Caki2 (cell line): ENCODE measurements at places on chromosomes 13 and 19. TPM values are rescaled to one million over a fixed set of nuclear protein-coding genes. Genes with fewer than 3 reads are reported as not detected.

DNA sequence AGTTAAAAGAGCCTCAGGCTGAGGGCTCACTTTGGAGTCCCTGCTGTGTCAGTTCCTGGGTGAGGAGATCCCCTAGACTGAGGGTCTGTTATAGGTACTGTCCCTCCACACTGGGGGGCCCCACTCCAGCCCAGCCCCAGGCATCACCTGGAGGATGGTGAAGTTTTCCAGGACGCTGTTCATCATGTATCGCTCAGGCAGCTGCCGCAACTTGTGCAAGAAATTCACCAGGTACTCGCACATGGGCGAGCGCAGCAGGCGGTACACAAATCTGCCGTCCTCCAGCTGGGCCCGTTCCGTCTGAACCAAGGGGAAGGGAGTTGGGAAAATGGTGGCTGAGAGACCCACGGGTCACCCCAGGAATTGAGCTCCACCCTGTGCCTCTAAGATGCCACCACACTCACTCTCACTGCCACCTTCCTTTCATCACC is 7.1 kb downstream of the CD37 start:
- DNase-seq: no peak

GRCh38 chr13:110377178-110377825 is 70.2 kb downstream of the COL4A2 start:
- no peak for DNase-seq

DNA sequence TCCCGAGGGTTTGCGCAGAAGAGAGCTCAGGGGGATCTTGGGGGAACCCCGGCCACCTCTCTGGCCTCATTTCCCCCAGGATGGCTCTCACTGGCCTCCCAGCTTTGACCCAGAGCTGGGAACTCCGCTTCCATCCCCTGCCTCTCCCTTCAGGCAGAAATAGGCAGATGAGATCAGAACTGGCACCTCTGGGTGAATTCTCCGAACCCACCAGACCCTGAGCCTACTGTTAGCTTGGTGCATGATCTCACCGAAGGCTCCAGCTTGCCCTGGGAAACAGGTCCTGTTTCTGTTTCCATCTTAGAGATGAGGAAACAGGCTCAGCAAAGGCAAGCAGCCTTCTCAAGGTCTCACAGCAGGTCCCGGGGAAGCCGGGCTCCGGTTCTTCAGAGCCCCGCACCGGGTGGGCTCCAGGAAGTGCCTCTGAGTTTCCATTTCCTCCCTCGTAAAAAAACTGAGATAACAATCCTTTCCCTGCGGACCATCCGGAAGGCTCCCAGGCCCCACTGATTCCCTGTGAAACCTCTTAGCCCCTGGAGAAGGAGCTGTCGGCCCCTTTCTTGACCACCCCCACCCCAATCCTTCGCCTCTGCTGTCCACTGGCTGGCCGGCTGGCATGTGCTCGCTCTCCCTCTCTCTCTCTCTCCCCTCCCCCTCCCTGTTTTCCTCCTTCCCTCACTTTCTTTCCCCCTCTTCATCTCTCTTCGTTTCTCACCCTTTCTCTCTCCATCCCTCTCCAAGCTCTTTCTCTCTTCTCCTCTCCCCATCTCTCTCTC is 2.1 kb downstream of the NECTIN2 start:
- no peak for DNase-seq

Gene ZSCAN5C
- total RNA-seq: not detected in 2 replicates

DNA sequence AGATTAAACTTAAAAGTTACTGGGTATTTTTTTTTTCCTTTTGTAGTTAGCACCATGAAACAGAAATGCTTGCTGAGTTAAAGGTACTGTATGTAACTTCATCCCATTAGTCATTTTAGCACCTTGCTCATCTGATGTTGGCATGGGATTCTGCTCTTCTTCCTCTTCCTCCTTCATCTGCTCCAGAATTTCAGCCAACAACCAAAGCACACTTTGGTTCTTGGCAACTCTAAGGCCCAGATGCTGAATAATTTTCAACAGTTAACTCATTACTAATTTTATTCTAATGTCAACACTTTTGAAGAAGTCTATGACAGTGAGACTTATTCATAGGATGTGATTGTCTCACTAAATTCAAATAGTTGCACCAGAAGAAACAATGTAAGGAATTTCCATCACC is 359.2 kb downstream of the KCTD12 start:
- DNase-seq: no peak
